ENCODE measurements at places on chromosomes 2 and 18.

DNA sequence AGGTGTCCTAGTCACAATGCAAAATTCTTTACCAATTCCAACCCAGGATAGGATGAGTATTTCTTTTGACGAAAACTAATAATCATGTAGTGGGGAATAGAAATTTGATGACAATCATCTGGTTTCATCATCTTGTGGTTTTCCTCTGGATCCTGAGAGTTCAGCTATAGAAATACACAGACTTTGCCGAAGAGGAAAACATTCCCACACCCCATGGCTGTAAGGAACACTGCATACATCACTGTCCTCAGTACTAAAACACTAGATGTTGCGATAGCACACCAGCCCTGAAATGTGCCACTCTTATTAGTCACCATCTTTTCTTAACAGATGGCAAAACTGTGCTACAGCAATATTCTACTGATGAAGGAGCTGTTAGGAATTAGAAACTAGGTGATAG is 29.4 kb downstream of the CERKL start:
- DNase-seq = no peak

GRCh38 chr2:111046670-111047069 is 74.0 kb upstream of the BCL2L11 start:
- DNase-seq = no peak

DNA sequence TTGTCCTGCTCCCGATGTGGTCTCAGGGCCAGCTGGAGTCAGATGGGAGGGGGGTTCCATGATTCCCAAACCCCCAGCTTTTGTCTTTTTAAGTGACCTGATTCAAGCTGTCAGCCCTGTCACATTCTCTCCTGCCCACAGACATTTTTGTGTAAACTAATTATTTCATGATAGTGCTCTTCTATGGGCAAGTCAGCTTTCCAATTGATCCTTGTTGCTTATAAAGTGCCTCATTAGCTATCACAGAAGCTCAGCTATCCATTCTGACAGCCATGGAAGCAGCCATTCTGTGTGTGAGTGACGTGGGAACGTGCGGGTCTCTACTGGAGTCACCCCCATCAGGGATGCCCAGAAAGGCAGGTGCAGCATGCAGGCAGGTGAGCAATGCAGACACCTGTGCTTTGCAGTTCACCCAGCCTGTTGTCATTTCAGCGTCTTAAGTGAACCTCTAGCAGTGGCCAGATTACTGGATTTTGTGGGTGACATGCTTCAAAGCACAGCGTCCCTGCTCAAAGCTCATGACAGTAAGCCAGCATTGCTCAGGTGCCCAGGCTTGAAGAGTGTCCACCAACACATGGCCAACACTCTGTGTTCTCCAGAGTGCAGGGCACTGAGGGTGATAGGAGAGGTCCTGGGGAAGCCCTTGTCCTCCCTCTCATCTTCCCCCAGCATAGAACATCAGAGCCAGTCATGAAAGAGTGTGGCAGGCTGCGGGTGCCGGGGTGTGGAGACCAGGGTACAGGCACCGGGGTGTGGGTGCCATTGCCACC is 162.1 kb upstream of the SH3BP4 start:
- DNase-seq = no peak

DNA sequence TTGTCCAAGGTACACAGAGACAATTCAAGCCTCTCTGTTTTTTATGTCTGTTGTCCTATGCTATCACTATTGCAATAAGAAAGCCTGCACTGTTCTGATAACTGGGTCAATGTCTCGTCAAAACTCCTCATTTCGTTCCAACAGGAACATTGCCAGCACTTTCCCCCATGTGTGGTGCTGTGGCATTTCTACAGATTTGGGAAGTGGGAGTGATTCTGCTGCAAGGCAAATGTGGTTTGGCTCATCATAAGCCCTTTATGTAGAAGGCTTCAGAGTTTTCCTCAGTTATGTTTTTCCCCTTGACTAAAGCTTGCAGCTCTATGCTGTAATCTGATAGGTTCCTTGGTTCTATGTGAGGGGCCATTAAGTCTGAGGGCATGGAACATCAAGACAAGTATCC is 324.1 kb upstream of the TCF4 start:
- no peak for DNase-seq

DNA sequence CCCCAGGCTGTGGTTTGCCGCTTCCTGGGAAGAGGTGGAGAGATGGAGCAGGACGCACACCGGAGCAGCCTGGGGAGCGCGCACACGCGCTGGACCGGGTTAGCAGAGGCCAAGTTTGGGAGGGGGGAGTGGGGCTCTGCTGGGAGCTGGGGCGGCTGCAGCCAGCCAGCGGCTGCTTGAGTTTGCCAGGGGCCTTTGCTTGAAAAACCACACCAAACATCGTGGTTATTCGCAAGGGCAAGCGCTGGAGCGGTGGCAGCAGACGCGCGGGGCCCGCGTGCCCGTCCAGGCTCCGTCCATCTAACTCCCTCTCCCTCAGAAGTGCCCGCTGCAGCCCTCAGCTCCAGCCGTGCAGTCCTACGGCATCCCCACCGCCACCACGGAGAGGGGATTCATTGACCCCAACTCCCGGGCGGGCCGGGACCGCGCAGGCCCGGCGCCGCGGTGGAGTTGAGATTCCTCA is 4.6 kb downstream of the PTGR3 start:
- no peak for DNase-seq

- DNase-seq = no peak
Observed at GRCh38 chr2:236001854-236002253, 166.3 kb downstream of the GBX2 start.

DNA sequence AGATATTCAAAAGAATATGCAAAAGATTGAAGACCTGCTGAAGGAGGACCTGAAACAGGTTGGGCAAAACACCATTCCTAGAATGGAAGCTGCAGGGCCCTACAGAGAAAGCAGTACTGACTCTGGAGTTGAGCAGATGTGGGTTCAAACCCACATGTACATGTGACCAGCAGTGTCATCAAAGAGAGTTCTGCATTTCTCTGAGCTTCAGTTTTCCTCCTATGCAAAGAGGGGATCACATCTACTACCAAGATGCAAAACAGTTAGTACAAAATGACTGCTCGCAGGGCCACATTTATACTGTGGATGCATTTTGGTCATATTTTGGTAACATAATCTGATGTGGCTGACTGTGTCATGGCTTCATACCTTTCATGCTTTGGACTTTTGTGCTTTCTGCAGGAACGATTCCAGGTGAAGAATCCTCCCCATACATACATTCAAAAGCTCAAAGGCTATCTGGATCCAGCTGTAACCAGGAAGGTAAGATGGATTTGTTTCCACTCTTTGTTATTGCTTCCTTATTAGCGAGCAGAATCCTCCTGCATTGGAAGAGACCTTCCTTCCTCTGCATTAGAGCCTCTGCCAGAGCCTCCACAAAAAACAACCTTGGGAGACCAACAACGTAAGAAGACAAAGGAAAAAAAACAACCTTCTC is 174.8 kb downstream of the PRPF40A start:
- no peak for DNase-seq

DNA sequence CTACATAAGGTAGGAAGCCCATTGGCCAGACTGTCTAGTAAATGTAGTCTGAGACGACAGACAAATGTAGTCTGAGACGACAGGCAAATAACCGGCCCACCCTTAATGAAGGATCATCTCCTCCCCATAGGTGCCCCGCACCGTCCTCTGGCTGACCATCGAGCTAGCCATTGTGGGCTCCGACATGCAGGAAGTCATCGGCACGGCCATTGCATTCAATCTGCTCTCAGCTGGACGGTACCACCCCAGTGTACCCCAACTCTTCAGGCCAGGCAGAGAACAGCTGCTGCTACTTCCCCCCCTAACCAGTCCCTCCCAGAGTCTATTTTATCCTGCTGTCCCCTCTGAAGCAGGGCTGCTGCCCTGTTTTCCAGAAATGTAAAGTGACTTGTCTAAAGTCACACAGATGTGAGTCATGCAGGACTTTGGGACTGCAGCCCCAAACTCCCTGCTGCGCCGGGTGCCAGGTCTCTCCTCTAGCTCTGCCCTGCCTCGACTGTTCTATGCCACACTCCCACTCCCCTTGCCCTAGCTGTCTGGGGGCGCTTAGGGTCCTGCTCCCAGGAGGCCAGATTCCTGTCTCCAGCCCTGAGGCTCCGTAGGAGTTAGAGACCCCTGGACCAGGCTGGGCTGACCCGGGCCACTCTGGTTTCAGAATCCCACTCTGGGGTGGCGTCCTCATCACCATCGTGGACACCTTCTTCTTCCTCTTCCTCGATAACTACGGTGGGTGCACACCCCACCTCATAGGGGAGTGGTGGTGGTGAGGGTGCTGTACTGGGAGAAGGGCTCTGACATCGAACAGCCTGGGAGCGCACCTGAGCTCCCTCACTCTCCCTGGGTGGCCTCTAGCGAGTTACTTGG is 4.7 kb downstream of the SLC11A1 start:
- DNase-seq = no peak
